ENCODE measurements at places on chromosomes 1 and 21. TPM values are rescaled to one million over a fixed set of nuclear protein-coding genes. Genes with fewer than 3 reads are reported as not detected.

The RGS8 gene
- not detected for total RNA-seq

DNA sequence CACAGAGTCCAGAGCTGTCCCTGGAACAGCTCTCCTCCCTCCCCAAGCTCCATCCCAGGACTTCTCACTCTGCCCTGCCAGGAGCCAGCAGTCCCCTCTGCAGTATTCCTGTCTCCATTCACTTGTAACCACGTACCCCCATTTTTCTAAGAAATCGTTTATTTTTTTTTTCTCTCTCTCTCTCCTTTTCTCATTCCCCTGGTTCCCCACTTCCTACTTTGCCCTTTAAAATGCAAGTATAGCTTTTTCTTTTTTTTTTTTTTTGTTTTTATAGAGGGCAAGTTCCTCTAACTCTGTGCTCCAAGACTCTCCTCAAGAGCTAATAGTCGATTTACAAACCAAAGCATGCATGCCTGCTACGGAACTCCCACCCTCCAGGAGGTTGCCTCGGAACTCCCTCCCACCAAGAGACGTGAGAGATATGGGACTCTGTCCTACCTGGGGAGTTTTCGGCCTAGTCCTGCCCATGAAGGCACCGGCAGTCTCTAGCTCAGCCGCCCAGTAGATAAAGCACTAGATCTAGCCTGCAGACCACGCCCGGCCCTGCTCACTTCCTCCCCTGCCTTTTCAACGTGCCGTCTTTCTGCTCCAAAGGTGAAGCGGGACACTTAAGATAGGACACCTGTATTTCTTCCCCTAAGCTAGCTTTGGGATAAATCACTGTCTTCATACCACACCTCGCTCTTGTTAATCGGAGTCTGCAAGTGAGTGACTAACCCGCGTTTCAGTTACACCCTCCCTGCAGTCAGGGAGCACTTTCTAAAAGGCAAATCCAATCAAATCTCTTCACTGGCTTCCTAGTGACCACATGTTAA is 27.7 kb downstream of the TNFRSF9 start:
- DNase-seq: no peak

The ATF3 gene
- 0.99 TPM for total RNA-seq

DNA sequence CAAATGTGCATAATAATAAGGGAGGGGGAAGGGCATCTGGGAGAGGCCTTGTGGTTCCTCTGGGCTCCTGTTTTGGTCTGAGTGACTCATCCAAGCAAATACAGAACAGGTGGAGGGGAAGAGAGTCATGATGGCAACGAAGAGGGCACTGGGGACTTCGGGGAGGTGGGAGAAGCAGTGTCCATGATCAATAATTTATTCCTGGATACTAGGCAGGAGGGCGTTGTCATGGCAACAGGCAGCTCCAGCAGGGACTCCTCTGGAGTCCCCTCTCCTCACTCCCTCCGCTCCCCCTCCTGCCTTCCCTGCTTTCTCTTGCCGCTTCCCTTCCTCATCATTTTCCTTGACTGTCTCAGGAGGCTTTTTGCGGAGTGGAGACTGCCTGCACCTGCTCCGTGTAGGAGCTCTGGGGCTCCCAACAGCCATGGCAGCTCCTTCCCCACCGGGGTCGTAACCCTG is 12.3 kb upstream of the NFASC start:
- DNase-seq: no peak

- no peak for DNase-seq
Observed at GRCh38 chr1:153483776-153484175, 23.3 kb upstream of the S100A7 start.

The SLC39A1 gene
- total RNA-seq: 223 TPM

GRCh38 chr1:6373961-6374720 is 19.4 kb downstream of the ACOT7 start:
- no peak for DNase-seq

- DNase-seq: no peak
Observed at GRCh38 chr1:2126331-2127186, 68.0 kb downstream of the FAAP20 start.

DNA sequence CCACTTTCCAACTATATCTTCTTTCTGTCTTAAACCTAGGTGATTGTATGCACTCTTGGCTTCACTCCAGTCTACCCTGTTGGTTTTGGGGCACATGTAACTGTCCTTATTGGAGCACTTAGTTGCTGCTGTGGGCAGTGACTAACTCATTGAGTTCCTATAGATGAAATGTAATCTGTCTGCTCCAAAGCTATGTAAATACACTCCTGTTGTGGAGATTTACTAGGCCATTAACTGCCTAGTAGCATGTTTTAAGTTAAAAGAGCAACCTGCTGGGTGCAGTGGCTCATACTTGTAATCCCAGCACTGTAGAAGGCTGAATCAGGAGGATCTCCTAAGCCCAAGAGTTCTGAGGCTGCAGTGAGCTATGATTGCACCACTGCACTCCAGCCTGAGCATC is 137.6 kb downstream of the ZMYM4 start:
- DNase-seq: no peak

GRCh38 chr1:147238053-147238902 is 4.2 kb upstream of the CHD1L start:
- DNase-seq: no peak

The CRTC2 gene
- total RNA-seq: 3.6 TPM

DNA sequence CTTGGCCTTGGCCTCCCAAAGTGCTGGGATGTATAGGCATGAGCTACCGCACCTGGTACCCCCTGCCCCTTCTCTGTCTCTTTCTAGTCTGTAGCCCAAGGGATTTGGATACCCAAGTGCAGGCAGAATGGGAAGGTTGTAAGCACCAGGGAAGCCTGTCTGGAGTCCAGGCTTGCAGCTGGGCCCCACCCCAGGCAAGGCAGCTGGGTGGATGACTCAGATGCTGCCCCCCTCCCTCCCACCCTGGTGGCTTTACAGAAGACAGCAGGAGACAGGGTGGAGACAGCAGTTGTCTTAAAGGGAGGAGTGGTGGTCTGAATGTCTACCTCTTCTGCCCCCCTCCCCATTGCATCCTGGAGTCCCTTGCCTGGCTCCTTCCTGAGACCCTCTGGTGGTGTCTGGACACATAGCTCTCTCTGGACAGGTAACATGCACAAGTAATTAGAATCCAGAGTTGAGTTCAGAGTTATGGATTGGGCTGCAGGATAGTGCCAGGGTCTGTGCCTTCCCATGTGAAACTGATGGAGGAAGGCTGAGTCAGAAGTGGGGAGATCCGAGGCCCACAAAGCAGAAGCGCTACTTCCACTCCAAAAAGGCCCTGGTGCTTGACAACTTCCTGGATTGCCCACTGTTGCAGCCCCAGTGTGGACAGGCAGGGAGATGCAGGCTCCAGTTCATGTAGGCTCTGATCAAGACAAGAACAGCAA is 5.1 kb downstream of the LMNA start:
- DNase-seq: peak; percentile 88

- no peak for DNase-seq
Observed at GRCh38 chr1:42691157-42691498, 8.9 kb downstream of the YBX1 start.

The VCAM1 gene
- not detected for total RNA-seq

DNA sequence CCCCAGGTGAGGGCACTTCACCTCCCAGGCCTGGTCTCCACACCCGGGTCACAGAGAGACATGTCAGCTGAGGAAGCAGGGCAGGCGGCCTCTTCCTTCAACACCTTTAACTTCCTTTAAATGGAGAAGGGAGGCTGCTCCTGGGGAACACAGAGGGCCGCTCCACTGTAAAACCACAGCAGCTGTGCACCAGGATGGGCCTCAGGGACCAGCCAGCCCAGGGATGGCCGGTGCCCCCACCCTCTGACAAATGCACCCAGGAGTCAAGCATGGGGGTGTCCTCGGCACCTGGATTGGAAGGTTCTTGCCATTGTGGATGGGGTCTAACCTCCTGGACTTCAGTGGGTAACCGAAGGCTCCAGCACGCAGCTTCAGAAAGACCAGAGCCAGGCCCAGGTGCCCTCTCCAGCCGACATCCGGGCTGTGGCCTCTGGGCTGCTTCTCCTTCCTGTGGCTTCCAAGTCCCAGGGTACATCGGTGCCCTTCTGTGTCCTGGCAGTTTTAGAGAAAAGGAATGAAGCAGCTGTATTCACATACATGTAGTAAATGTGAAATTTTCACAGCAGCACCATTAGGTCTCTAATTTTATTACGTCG is 121.7 kb upstream of the COL6A1 start:
- DNase-seq: no peak

The TDRD5 gene
- total RNA-seq: not detected

GRCh38 chr1:162988869-162989268 is 80.3 kb upstream of the RGS4 start:
- DNase-seq: no peak

The CACNA1E gene
- not detected for total RNA-seq

The GBP7 gene
- total RNA-seq: not detected

DNA sequence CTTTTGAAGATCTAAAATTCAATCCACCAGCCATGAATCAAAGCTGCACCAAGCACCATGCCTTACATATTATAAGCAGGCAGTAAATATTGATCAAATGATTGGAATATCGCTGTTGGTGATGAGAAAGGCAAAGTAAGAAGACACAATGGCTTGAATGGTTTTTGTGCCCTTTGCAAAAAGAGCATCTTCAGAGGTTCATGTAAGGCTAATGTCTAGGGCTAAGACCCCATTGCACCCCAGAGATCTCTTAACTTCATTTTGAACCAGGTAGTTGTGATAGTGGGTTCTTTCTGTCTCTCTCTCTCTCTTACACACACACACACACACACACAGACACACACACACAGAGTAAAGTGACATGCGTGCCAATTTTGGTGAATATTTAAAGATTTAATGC is 12.0 kb downstream of the PROX1 start:
- no peak for DNase-seq

GRCh38 chr1:160256396-160257046 is 5.8 kb downstream of the DCAF8 start:
- peak; percentile 44 for DNase-seq

The RCAN1 gene
- 37.2 TPM for total RNA-seq

The FOXE3 gene
- total RNA-seq: not detected

- DNase-seq: peak; percentile 60
Observed at GRCh38 chr21:36589352-36589971, 109.5 kb upstream of the SIM2 start.

DNA sequence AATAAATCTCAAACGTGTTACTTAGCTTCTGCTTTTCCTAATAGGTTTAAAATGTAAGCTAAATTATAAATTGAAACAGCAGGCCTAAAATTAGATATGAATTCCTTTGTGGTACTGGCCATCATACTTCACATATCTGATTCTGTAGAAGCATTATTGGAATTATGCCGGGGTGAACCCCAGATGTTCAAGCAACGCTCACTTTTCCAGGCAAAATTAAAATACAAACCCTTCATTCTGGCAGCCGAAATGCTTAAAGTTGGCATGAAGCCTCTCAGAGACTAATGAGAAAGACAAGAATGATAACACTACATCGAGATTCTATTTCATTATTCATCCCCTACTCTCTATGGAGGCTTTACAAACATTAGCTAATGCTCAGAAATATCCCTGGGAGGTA is 1352.7 kb upstream of the ADGRL2 start:
- DNase-seq: no peak

The SPRR2F gene
- not detected for total RNA-seq

The ATP6V1G3 gene
- not detected for total RNA-seq

Measured in MG63 (cell line).